Fibroblast of skin of right biceps (primary cell): ENCODE measurements at places on chromosomes 2 and 18.

DNA sequence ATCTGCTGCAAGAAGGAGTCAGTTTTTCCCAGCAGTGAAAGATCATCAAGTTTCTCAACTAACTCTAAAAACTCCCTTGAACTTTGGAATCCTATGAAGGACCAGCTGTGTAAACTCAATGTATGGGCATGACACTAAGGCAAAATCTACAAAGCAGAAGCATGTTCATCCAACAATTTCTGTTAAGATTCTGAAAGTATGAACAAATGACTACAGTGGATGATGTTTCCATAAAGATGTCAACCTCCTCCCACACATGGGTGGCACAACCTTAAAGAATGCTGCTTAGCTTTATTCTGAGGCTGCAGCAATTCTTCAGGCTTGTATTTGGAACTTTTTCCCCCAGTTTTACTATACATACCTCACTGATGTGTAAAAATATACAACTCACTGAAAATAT, 47.2 kb downstream of the WDR33 start:
- peak; percentile 73 for DNase-seq

DNA sequence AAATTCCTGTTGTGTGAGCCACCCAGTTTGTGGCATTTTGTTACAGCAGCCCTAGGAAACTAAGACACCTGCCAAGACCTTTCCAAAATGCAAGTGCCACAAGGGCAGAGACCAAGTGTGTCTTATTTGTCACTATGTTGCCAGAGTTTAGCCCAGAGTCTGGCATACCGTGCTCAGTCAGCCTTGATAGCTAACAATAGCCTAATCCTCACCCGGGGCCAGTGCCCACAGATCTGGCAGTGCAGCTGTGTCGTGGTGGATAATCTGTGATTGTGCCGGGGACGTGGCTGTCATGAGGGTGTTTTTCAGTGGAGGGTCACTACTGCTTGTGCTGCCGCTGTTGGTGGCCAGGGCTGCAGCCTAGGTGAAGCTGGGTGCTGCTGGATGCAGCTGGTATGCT, 53.5 kb downstream of the MEP1B start:
- DNase-seq = no peak

- DNase-seq = no peak
Measured at GRCh38 chr2:83340424-83340823, 1118.7 kb downstream of the SUCLG1 start.

DNA sequence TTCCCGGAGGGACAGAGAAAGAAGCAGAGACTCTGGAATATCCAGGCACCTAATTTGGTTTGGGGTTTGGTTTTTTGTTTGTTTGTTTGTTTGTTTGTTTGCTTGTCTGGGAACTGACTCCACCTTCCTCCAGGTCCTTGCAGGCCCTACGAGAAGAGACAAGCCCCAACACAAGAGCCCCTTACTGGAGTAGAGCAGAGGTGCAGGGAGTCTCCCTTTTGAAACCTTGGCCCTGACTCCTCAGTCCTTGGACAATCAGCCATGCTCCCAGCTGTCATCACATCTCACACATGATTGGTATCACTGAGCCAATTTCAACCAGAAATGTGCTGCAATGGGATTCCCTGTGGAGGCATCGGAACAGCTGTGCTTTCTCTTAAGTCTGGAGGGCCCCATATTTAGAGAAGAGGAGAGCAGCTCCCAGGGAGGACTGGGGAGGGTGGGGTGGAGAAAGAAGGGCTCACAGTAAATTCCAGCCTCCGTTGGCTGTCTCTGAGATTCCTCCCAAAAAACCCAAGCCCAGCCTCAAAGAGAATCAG, 279.9 kb upstream of the NCKAP5 start:
- no peak for DNase-seq

DNA sequence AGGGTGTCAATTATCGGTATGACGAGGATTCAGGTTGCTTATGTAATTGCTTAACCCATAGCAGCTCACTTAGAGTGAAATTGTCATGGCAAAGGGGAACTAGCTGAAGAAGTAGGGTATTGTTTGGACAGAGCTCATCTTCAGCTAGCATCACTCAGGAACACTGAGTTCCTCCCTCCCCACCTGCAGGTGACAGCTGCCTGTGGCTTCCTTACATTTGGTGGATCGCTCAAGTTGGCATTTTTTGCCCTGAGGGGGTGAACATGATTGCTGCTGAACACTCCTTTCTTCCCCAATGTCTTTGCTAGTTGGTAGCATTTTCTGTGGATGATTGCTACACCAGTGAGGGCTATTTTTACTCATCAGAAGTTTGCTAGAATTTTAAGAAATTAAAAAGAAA, 86.7 kb upstream of the THUMPD2 start:
- no peak for DNase-seq

DNA sequence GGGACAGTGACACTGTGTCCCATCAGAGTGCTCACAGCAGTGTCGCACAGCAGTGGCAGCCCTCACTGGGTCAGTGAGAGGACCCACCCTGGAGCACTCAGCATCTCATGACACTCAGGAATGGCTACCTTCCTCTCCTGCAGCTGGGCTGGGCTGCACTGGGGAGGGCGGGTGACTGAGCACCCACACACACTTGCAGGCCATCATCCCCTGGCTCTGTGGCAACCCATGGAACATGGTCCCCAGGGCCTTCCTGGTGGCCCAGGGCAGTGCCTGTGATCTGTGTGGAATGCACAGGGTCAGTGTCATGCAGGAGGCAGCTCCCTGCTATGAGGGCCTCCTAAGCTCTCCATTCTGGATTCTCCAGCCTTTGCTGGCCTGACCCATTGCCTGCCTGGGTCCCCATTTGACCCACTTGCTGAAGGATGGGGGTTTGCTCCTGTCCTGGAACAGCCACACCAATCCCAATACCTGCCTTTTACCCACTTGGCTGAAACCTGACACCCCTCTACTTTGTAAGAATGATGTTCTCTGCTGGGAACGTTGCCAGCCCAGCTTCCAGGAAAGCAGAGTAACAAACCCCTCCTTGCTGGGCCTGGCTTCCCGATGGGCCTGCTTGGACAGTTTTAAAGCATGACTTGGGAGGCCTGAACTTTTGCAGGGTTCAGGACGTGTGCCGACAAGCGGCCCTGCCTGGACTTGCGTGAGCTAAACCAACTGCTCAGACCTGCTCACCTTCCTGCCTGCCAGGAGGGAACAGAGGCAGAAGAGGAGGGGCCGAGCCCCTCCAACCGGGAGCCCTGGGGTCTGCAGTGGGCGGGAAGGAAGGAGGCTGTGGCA, 13.7 kb downstream of the HS6ST1 start:
- peak; percentile 97 for DNase-seq

GRCh38 chr2:60826111-60826510, 55.3 kb upstream of the REL start:
- no peak for DNase-seq

GRCh38 chr2:109396202-109397180, 217.3 kb downstream of the SEPTIN10 start:
- DNase-seq = no peak

DNA sequence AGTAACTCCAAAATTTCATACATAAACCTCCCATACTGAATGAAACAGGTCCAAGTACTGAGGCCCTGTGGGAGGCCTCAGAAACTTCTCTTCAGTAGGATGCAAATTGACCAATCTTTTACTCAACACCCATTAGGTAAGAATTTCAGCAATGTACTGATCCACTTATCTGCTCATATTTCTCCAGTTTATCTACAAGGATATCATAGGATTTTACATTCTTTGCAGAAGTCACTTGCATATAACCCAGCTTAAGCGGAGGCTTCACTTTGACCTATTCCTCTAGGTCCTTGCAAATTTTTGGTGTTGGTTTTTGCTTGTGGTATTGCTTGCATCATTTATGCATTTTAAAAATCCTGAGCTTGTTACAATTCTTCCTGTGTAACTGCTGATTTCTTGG, 28.8 kb upstream of the SLC3A1 start:
- DNase-seq = no peak

DNA sequence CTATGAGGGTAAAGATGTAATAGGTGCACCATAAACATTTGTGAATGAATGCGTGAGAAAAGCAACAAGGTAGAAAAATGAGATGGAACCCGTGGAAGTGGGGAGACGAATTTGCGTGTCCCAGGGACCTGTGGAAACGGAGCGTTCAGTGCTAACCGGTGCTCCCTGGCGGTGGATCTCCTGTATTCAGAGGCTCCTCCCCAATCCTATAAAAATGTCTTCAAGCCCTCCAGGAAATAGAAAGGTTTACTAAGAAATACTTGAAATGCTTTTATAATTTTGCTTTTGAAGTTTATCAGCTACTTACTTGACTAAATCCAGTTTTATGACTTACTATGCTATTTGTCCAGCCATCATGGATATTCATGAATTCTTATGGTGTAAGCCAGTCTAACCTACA, 62.8 kb upstream of the RBM44 start:
- no peak for DNase-seq

- no peak for DNase-seq
Measured at GRCh38 chr2:54629914-54630857, 93.3 kb upstream of the EML6 start.

GRCh38 chr2:47645246-47645645, 137.7 kb upstream of the MSH6 start:
- no peak for DNase-seq

- no peak for DNase-seq
Measured at GRCh38 chr2:98685930-98686887, 44.7 kb downstream of the MGAT4A start.

DNA sequence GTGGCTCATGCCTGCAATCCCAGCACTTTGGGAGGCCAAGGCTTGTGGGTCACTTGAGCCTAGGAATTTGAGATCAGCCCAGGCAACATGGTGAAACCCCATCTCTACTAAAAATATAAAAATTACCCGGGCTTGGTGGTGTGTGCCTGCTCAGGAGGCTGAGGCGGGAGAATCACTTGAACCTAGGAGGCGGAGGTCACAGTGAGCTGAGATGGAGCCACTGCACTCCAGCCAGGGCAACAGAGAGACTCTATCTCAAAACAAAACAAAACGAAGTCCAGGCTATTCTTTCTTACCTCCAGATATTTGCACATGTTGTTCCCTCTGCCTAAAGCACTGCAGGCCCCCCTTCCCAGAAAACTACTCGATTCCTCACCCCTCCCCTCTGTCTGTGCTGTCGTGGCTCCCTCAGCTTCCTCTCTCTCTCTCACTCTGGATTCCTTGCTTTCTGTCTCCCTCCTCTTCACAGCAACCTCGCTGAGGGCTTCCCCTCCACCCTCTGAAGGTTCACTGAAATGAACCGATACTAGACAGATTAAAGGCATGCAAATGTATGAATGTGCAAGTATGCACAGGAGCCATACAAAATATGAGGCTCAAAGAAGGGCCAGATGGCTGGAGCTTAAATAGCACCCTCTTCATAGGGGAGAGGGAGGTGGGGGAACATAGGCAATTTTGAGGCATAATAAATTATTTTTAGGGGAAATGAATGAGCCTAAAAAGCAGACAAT, 18.5 kb downstream of the TMEM177 start:
- no peak for DNase-seq

DNA sequence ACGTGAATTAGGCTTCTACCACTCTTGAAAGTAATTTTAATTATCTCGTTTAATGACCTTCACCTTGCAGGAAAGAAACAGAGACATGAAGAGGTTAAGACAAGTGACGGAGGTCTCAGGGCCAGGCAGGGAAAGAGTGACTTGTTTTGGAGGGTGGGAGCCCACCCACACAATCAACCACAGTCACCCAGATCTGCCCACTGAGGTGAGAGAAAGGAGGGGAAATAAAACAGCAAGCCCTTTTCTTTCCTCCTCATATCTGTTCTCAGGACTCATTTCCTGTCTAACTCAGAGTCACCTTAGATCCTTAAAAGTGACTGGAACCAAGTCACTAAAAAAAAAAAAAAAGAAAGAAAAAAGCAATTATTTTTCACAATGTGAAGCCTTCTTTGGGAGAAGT, 26.8 kb downstream of the ATP8B1 start:
- DNase-seq = no peak

DNA sequence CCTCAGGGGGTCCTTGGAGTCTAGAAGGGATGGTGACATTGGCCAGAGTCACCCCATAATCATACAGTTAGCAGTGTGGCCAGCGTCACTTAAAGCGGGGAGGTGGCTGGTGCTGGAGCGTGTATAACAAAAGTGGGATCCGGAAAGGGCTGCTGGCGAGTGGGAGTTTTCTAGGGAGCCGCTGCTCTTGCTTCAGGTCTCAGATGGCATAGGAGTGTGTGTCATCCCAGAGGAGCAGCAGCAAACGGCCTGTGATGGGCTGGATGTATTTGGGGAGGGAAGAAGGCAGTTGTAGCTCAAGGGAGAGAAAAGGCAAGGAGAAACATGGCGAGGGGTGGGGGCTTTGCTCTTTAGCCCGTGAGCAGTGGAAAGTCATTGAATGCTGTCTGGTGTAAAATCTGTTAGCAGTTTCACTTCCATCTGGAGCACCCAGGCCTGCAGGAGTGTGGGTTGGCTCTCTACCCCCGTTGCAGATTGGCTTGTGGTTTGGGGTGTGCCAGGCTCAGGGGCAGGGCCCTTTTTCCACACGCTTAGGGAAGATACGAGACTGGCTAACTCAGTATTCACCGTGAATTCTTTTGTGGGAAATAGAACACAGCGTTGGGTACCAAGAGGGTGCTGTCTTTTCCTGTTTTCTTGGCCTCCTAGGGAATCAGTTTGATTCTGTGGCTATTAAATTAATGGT, 120.5 kb downstream of the AGAP1 start:
- no peak for DNase-seq

GRCh38 chr2:19377717-19378116, 19.3 kb upstream of the OSR1 start:
- DNase-seq = no peak
